ENCODE measurements at places on chromosomes 13 and 19.

DNA sequence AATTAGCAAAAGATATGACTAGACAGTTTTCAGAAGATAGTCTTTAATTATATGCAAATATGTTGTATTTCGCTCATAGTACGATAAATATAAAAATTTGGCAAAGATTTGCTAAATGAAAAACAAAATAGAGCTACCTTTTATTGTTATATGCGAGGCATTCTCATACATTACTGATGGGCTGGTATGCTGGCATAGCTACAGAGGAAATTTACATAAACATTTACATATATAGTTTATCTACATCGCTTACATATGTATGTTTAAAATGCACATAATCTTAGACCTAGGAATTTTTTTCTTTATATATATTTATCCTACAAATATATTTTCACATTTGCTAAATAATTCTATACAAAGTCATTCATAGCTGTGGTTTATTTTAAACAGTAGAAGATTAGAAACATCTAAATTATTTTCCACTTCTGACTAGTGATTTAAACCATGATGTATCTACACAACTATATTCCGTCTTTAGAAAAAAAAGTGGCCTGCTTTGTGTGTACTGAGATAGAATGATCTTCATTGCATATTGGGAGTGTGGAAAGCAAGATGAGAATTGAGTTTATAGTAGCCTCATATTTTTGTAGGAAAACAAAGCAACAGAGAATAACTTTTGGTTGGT, 1345.0 kb upstream of the SLC10A2 start:
- DNase-seq: no peak

DNA sequence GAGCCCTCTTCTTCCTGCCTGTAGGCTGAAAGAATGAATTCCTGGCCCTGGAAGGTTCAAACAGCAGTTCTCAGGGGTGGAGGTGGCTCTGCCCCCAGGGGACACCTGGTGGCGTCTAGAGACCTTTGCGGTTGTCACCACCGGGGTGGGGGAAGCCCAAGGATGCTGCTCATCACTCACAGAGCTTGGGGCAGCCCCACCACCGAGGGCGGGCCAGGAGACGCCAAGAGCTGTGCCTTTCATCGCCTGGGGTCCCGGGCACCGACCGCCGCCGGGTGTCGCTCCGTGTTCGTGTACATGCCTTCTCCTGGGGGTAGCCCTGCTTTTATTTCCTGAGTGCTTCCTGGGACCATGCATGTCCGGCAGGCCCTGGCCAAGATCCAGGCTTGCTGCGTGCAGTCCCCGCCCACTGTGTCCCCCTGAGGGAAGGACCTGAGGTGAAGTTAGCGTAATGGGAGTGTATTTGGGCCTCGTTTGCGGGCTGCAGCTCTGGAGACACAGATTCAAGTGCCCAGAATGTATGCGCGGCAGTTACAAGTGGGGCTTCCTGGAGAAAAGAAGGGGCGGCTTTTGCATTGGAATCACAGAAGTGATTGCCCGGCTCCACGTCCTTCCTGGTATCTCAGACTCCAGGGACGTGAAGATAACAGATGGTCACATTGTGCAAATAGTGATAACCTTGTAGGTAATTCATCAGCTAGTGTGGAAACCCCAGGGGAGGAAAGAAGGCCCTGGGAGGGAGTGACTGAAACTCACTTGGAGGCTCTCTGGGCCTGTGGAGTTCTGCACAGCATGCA, 7.8 kb downstream of the DOT1L start:
- DNase-seq: peak; percentile 61

GRCh38 chr13:45107539-45107938, 12.8 kb upstream of the GTF2F2 start:
- no peak for DNase-seq

DNA sequence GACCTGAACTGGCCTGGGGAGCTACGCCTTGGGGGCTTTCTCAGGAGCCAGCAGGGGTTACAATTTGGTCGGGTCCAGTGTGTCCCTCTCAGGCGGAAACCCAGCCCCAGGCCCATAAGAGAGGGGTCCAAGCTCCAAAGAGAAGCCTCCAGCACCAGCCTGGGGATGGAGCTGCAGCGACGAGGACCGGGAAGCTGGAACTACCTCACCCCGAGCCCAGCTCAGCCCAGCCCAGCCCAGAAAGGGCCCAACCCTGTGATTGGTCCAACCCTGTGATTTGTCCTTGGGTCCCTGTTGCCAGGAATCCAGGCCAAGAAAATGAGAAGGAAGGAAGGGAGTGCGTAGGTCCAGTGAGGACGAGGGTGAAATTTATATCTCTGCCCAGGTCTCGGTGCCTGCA, 24.1 kb downstream of the CLEC4M start:
- no peak for DNase-seq

- DNase-seq: no peak
Observed at GRCh38 chr13:53301449-53301848, 272.8 kb downstream of the OLFM4 start.

DNA sequence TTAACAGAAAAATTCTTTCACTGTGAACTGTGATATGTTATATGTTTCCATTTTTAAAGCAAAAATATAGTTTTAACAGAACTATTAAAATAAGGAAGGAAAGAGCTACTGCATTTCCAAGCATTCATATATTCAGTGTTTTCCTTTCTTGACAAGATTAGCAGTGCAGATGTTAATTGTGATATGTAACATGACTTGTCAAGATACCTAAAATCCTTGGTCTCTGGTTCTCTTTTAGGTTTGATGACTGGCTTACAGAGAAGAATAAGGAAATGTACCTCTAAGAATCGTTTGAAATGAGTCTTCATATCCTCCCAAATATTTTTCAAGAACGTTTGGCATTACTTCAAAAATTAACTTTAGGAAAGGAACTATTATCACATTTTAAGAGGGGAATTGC, 907.2 kb downstream of the PCDH9 start:
- no peak for DNase-seq

DNA sequence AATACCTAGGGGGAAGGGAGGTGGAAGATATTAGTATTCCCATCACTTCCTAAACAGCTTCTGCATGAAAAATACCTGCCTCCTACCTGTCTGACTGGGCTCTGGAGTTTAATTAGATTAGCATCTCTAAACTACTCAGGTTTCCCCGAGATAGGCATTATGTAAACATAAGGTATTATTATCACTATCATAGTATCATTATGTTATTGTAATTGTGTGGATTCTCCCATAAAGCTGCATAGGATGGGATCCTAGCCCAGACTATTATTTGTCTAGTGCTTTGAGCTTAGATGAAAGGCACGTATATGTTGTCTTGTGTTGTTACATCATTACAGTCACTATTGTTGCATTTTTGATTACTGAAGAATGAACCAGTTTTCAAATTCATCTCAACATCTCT, 115.2 kb upstream of the SOX21 start:
- DNase-seq: no peak

- peak; percentile 74 for DNase-seq
Observed at GRCh38 chr19:47813304-47813994, 8.3 kb upstream of the CRX start.

GRCh38 chr19:30861919-30862318, 487.3 kb downstream of the TSHZ3 start:
- DNase-seq: no peak
